Cortex of kidney (tissue), 1 donor: ENCODE measurements at places on chromosomes 1 and 21.

DNA sequence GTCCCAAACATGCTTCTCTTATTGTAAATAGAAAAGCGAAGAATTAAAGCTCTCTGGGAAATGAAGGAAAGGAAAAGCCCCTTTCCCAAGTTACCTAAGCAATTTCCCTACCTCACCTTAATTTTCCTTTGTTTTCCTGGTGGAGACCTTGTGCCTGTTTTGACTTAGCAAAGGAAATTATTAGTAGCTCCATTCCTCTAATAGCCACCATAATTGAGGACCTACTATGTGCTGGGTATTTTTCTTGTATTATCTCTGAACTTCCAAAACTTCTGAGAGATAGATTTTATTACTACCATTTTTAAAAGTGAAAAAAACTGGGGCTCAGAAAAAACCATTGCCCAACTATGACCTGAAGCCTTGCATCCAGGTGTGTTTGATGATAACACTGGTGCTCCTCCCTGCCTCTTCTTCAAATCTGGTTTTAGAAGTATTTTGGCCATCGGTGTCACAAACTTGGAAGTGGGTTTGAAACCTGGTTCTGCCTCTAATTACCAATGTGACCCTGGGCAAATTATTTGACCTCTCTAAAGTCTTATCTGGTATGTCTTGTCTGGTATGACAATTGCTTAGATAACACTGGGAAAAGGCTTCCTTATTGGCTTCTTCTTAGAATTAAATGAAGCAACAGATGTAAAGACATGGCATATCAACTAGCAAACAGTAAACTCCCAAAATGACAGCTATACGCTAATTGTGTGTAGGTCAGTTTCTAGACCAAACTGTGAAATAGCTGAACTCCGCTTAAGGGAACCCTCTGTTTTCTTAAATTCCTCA is 39.5 kb downstream of the BCL9 start:
- no peak for DNase-seq

GRCh38 chr1:64310760-64311159 is 107.3 kb downstream of the UBE2U start:
- no peak for DNase-seq

DNA sequence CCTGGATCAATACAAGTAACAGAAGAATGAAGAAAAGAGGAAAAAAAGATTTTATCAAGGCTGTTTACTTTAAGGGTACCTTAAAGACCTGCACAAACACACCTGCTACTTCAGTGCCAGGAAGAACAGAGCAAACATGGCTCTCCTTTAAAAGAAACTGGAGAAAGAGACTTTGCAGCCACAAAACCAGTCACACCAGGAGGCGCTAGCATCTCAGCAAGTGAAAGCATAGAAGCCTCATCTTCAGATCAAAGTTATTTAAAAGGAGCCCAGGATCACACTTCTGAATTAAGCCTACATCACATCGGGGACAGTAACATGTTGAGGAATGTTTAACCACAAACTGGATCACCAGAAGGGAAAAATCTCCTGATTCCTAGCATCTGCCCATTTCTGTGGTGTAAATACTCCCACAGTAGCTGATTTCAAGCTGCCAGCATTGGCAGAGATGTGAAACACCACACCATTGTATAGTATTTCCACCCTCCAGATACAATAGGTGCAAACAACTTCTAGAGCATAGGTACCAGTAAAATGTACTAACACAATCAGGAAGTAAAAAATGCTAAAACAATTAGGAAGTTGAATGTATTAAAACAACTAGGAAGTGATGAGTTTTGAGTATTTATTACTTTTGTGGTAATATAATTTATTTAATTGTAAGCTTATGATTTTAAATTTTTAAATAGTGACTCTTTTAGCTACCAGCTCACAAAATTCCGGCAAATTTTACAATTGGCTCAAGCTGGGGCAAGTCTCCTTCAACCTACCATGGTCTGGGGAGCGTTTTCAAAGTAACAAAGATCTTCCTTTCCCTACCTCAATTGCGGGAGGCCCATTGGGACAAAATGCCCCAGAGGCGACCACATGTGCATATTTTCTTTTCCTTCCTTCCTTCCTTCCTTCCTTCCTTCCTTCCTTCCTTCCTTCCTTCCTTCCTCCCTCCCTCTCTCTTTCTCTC is 105.3 kb upstream of the CLDN14 start:
- no peak for DNase-seq

DNA sequence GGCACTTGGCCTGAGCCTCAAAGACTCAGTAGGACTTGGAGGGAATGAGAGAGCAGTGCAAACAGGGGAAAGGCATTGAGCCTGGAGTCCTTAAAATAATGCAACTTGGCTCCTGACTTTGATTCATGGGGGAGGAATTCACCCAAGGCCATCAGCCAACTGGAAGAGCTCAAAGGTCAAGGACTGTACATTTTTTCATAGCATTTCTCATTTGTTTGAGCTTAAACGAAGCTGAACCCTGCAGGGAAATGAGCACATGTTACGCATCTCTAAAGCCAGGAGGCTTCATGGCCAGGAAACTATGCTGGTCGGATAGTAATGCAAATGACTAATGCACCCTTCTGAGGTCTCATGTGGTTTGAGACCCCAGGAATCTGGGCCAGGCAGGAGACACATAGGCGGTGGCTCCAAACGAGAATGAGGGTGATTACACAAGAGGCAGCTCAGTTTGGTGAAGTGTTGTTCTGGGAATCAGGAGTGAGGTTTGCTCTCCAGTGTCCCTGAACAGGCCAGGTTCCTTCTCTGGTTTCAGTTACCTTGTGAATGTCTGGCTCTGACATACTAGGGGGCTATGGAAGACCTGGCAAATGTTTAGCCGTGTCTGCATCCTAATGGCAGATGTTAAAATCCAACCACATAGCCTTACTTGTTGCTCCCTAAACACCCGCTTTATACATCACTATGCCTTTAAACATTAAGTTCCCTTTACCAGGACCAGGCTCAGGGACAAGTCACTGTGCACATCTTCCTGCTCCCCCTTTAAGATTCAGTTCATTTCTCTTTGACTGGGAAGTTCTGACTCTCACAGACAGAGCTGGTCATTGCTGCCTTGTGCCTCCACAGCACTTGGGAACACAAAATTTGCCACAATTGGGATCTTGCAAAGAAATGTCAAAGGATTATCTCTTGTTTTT is 503.9 kb upstream of the USP24 start:
- DNase-seq: no peak

GRCh38 chr1:201500670-201501120 is 6.2 kb downstream of the CSRP1 start:
- DNase-seq: no peak

DNA sequence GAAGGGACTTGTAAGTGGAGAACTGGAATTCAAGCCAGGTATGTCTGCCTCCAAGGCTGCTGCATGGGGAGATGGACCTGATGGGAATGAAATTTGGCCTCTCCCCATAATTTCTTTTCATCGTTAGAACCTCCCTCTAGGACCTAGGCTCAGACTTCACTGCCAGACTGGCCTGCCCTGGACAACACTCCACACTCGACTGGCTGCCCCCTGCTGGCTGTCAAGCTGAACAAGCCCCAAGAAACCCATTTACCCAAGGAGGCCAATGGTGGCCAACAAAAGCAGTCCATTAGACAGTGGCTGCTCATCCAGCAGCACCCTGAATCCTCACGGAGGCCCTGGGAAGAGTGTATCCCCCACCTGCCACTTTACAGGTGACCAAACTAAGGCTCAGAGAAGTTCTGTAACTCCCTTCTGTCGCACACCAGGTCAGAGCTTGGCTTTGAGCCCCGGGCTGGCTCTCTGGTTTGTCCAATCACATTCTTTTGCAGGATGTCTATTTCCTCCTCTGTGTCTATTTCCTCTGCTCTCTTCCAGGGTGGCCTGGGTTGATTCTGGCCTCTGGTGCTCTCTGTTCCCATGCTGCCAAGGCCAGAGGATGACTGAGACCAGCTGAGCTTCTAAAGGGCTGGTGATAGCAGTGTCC is 3.8 kb downstream of the RNF186 start:
- DNase-seq: no peak

- no peak for DNase-seq
Measured at GRCh38 chr1:237444120-237444790, 402.3 kb downstream of the RYR2 start.

DNA sequence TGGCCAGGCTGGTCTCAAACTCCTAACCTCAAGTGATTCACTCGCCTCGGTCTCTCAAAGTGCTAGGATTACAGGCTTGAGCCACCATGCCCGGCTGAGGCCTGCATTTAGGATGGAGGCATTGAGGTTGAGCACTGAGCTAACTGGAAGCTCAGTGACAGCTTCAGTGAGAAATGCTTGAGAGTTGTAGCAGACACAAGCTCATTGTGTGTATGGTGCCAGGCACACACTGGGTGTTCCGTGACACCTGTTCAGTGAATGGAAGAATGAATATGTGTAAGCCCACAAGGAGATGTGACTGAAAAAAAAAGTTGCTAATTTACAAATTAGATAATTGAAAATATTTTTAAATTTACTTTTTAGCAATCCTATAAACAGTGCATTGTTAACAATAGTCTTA is 21.8 kb downstream of the LURAP1 start:
- no peak for DNase-seq

GRCh38 chr21:36686955-36687354 is 12.0 kb upstream of the SIM2 start:
- no peak for DNase-seq

DNA sequence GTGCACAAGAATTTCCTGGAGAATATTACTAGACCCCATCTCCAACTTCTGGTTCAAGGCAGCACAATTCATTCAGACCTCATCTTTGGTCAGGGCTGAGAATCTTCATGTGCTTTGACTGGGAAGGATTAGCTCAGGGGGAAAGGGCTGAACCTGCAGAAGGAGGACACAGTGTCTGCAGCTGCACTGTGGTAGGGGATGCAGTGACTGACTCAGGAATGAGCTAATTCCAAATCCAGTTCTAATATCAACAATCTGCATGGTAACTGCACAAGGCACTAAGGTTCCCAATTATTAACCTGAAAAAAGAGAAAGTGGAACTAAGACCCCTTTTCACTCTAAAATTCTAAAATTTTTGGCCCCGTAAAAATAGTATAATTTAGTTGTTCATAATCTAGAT is 31.6 kb downstream of the TTLL7 start:
- DNase-seq: no peak

DNA sequence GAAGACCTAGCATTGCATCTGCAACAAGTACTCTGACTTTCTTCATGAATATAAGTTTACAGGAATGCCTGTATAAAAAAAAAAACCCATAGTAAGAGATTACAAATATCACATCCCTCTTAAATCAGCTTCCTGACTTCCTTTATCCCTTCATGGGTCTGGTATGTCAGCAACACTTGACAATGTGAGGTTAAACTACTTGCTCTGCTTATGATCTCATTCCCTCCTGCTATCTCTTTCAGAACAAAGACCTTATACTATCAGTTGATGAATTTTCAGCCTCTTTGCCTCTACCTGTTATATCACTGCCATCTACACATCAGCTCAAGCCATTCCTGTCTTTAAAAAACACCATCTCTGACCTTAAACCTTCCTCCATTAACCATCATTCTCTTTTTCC is 130.9 kb upstream of the SAMSN1 start:
- no peak for DNase-seq

GRCh38 chr21:24870633-24871032 is 736.6 kb downstream of the MRPL39 start:
- DNase-seq: no peak

GRCh38 chr1:244050835-244051444 is at the start of gene ZBTB18:
TSS of gene ZBTB18 (plus strand) at chr1:244051283. CDS start at chr1:244051432, 149 bp downstream.
- DNase-seq: no peak
